ENCODE measurements at places on chromosomes 7 and 10.
A peak's percentile ranks its signal among the peaks of the same experiment; 100 is the strongest.

DNA sequence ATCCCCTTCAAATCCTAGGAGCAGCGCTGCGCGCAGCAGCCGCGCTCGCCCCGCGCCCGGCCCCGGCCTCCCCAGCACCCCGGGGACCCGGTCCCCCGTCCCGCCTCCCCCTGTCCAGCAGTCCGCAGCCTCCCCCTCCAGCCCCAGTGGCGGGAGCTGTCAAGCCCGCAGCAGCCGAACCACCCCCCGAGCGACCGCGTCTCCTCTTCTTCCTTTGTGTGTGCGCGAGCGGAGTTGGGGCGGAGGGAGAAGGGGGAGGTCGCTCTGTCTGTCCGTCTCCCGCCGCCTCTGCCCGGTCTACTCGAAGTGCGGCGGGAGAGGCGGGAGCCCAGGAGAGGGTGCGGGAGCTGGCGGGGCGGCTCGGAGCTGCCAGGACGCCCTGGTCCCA, 375 bp upstream of the CHN2 start:
- no peak for DNase-seq

GRCh38 chr10:10818082-10818481, 199.6 kb upstream of the CELF2 start:
- no peak for DNase-seq

- no peak for DNase-seq
Measured at GRCh38 chr7:77359599-77359998, 56.5 kb downstream of the GSAP start.

- no peak for DNase-seq
Measured at GRCh38 chr7:8200316-8200715, 61.7 kb downstream of the ICA1 start.

- peak; percentile 11 for DNase-seq
Measured at GRCh38 chr7:91343420-91343960, 79.3 kb downstream of the FZD1 start.

GRCh38 chr10:18880530-18880929, 168.1 kb upstream of the MALRD1 start:
- no peak for DNase-seq

DNA sequence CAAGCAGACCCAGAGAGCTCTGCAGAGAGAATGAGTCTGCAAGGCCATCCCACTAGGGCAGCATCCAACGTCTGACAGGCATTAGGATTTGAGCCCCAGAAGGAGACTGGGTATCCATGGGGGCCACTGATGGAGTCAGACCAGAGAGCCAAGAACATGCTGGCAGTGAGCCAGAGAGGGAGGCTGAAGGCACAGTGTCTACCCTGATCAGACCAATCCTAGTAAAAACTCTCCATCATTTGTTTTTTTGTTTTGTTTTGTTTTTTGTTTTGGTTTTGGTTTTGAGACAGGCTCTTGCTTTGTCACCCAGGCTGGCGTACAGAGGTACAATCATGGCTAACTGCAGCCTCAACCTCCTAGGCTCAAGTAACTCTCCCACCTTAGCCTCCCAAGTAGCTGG, 133.1 kb upstream of the LYZL2 start:
- no peak for DNase-seq

DNA sequence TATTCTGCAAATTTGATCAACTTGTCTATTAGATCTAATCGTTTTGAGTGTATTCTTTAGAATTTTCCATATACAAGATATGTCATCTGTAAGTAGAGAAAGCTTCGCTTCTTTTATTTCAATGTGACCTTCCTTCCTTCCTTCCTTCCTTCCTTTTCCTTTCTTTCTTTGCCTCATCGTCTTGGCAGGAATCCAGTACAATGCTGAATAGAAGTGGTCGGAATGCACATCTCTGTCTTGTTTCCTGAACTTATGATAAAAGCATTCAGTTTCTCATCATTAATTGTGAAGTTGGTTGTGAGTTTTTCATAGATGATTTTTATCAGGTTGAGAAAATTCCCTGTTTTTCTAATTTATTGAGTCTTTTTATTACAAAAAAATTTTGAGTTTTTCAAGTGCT, 300.7 kb upstream of the ZNF32 start:
- DNase-seq: no peak

- DNase-seq: no peak
Measured at GRCh38 chr7:151351967-151352366, 10.4 kb downstream of the NUB1 start.

- DNase-seq: no peak
Measured at GRCh38 chr10:119620241-119621077, 23.7 kb upstream of the TIAL1 start.

DNA sequence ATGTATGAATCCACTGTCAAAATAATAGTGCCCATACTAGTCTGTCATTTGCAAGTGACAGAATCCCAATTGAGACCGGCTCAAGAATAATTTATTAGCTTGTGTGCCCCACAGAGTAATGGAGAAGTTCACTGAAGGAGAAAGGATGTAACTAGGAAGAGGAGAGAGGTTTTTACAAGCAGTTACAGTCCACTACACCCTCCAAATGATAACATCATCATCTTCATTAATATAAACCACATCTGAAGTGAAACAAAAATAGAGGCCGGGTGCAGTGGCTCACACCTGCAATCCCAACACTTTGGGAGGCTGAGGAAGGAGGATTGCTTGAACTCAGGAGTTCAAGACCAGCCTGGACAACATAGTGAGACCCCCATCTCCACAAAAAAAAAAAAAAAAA, 226.8 kb downstream of the SKIDA1 start:
- DNase-seq: no peak

GRCh38 chr10:74947781-74948401, 121.5 kb downstream of the KAT6B start:
- peak; percentile 66 for DNase-seq

GRCh38 chr10:10930979-10931743, 86.5 kb upstream of the CELF2 start:
- no peak for DNase-seq

DNA sequence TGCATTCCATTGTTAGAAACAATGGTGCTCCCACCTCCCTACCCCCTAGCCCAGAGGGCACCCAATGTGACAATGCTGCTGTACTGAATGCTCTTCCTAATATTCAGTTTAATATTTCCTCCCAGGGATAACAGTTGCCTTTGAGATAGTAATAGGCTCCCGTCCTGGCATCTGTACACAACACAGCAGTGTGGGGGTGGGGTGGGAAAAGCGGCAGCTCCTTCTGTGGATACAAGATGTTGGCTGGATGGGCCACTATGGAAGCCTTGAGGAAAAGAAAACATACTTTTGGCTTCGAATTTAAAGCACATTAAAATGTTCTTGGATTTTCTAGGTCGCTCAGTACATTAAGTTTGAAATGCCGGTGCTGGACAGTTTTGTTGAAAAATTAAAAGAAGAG, 9.2 kb upstream of the ZNF22 start:
- DNase-seq: no peak

GRCh38 chr7:53315981-53316380, 280.5 kb downstream of the POM121L12 start:
- DNase-seq: no peak

DNA sequence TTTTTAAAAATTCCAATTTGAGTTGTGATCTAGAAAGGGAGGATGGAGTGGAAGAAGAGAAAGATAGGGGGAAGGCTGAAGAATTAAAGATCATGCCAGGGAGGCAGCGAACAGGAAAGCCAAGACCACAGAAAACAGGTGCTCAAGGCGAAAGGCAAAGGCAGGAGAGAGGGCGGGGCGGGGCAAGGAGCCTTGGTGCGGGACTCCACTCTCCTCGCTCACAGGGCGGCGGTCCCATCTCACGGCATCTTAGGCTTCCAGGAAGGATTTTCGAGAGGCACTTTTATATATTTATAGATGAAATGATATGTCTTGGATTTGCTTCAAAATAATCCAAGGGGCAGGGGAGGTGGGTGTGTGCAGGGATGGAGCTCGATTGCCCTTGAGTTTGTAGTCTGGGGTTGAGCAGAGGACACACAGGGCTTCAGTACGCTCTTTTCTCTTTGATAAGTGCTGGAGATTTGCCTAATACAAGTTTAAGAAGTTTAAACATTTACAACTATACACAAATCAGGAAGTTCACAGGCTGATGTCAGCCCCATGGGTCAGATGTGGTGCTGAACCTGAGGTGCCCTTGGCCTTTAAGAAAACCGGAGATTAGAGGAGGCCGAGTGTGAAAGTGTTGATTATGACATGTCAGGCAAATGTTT, 161.1 kb downstream of the PRKAG2 start:
- DNase-seq: no peak

DNA sequence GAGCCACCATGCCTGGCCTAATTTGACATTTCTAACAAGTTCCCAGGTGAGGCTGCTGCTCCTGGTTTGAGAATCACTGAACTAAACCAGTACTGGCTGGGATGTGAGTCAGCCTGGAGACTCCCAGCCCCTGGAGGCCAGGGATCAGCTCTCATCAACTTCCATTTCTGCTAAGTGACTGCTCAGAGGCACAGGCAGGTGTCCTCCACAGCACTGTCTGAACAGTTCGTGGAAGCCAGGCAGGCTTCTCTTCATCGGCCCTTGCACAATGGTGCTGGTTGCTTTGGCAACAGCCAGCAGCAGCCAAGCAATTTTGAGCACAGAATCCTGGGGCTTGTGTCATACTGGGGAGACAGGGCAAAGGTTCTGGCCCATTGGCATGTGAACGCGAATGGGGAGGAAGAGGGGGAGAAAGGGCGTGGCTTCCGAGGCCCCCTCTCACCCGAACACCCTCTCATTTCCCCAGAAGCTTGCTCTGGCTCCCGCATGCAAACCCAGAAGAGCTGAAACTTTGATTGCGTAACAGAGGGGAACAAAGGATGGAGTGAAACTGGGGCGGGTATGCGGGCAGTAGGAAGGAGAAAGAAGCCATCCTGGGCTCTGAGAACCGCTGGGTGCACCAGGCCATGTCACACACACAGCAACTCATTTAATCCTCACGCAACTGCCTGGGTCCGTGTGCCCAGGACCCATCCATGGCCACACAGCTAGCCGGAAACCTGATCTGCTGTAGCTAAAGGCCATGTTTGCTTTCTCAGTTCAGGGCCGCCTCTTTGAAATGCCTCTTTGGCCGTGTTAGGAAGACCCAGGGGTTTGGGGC, 9.0 kb upstream of the POR start:
- DNase-seq: no peak

DNA sequence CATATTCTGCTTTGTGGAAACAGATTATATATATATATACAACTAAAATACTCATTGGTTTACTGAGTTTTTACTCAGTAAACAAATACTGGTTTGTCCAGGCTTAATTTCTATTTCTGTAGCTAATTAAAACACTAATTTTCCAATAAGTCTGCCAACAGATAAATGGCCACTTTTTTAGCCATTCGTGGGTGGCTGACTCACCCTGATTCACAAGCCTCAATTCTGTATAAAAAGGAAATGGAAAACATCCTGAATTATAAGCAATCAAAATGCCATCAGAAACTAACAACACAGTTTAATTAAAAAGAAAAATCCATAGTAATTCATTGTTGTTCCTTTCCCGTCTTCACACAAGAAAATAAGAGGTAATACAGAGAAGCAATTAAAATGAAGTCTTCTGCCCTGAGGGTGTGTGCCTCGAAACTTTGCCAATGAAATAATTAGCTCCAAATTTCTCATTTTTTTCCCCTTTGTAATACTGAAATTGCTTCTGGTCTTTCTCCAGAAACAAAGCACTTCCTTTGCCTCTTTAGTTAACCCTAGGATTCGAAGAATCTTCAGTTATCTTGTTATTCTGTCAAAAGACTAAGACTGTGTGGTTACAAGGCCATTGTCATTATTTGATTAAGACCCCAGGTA, 118.7 kb upstream of the PTN start:
- DNase-seq: no peak

GRCh38 chr10:80672613-80673012, 134.9 kb downstream of the SH2D4B start:
- no peak for DNase-seq

GRCh38 chr10:11810313-11810766, 12.8 kb upstream of the PROSER2 start:
- no peak for DNase-seq

DNA sequence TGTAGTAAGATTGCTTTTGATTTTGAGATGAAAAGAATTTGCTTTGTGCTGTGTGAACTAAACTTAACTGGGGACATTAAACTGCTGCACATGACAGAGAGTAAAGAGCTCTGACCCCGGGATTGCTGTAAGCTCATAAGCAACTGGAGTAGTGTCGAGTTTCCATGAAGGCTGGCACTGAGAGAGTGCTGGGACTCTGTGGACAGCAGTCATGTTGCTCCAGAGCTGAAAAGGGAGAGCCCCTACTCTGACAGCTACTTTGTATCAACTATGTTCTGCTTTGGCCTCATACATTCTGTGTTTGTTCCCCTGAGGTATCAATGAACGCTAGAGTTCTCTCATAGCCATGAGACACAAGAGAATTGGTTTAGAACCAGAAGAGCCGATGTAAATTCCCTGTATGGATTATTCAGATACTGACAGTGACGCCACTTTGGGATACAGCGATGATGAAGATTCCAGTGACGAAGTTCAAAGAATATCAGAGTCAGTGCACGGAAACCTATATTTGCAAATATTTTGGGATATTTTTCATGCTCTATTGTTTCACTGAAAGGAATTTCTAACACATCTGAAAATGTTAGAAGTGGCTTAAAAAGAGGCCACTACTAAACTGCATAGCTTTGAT, 185.9 kb upstream of the DKK1 start:
- DNase-seq: no peak

DNA sequence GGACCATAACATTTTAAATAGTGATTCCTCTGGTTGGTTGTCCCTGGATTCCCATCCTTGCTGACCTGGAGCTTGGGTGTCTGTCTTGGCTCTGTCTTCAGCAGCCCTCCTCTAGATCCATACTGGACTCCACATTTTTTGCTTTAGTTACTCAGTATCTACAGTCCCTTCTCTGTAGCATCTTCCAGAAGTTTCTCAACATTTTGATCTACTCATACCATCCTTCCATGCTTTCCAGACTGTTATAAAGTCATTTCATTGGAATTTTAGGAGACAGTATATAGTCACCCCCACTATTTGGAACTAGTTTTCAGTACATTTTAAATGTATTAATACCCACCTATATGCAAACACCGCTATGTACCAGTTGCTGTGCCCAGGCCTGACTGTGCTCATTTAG, 25.8 kb downstream of the APBB1IP start:
- DNase-seq: no peak

DNA sequence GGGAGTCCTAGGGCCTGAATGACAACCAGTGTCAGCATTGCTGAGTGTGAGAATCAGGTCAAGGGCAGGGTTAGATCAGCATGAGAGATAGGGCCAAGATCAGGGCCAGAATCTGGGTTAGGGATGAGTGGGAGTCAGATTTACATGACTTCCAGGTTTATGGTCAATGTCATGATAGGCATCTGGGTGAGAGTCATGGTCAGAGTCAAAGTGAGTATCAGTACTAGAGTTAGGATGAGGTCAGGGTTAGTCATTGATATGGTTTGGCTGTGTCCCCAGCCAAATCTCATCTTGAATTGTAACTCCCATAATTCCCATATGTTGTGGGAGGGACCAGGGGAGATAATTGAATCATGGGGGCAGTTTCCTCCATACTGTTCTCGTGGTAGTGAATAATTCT, 12.3 kb downstream of the MRPS24 start:
- DNase-seq: no peak

GRCh38 chr10:107692072-107692471, 527.6 kb upstream of the SORCS1 start:
- no peak for DNase-seq

Measured in NCI-H526 treated with DMSO at 0.1 percent for 48 hours (cell line).